ENCODE measurements at places on chromosomes 6 and 20. TPM values are rescaled to one million over a fixed set of nuclear protein-coding genes. Genes with fewer than 3 reads are reported as not detected.

GINM1 gene
- total RNA-seq: 40.8 TPM

DNA sequence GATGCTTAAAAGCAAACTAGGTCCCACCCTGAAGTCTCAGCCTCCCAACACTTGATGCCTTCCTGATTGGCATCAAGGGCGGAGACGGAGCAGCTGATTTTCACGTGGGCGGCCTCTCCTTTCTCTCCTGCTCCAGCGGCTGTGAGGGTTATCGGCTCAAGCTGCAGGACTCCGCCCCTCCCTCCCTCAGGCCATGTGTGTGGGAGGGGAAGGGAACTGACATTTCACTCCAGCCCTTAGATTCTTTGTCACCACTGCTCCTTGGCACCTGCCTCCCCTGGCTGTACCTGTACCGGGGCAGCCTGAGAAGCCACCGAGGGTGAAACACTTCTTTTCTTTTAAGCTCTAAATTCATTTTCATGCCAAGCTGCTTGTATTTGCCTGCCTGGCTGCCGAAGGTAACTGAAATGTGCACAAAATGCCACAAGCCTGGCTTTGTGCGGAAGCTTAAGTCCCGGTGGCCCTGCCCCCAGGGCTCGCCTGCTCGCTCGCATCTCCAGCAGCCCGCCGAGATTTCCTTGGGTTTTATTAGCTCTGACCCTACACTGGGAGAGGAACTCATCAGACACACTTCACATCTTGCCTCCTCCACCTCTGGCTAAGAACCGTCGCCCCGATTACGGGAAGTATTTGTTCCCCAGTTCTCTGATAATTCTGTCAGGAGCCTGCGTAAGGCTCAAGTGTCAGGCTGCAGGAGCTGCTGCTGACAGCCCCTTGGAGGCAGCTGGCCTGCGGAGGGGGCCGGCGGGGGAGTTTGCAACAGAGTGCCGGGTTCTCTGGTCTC, 9.6 kb upstream of the CPNE5 start:
- no peaks in the 10 kb centered on the region for H3K36me3 ChIP-seq
- H3K27me3 ChIP-seq: no peaks in the 10 kb centered on the region
- DNase-seq: peak; percentile 63
- no peak overlapping the region for H3K4me3 ChIP-seq
- no peak overlapping the region for H3K27ac ChIP-seq

GRCh38 chr6:50792771-50793170, 25.9 kb upstream of the TFAP2B start:
- H3K4me1 ChIP-seq: no peaks in the 10 kb centered on the region
- DNase-seq: no peak
- H3K4me3 ChIP-seq: no peak overlapping the region

DNA sequence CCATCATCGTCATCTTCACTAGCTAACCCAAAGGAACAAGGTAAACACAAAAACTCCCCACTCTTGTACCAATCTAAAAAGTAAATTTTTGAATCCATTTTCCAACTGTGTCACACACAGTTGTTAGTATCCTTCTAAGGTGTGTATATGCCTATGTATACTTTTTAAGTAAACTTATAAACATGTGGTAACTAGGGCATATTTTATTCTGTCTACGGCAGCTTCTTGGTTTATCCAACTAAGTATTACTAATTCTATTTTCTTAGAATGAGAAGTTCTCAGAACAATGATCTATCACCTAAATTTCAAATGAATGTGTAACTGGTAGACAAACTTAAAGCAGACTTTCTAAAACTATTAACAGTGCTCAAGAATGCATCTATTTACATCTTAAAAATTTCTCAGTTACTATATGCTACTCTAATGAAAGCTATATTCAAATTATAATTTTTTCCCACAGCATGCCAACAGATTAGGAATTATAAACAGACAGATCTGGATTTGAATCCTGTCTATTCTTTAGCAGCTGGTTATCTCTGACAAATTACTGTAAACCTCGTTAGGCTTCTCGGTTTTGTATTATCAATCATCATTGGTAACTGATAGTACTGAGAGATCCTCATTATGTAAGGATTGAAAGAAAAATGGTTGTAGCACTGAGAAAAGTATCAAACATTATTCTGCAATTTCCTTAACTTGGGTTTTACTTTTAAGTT, 1.8 kb upstream of the PLN start:
- no peaks in the 10 kb centered on the region for H3K36me3 ChIP-seq
- no peaks in the 10 kb centered on the region for H3K27me3 ChIP-seq
- H3K4me1 ChIP-seq: peaks cover 3% of the 10 kb centered on the region
- no peak for DNase-seq
- no peak overlapping the region for H3K4me3 ChIP-seq

DNA sequence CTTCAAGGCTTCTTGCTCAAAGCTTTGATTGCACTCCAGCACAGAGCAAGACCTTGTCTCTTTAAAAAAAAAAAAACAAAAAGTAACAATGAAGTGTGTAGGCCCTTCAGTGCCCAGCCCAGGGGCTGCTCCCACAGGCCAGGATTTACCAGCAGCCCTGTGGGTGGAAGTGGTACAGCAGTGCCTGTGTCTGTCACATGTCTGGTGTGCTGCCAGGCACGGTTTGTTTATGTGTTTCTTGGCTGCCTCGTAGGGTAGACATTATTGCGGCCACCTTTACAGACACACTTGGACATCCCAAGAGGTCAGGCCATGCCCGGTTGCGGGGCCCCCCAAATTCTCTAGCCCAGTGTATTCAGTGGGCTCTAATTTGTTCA, 12.7 kb downstream of the DYNLRB1 start:
- H3K4me3 ChIP-seq: no peak overlapping the region
- H3K36me3 ChIP-seq: no peaks in the 10 kb centered on the region
- H3K27ac ChIP-seq: peak overlapping the region; percentile 26
- no peaks in the 10 kb centered on the region for H3K27me3 ChIP-seq
- H3K4me1 ChIP-seq: peaks cover 28% of the 10 kb centered on the region

MCM3 gene
- 21.6 TPM for total RNA-seq

Data from transverse colon (tissue), 4 donors.